ENCODE measurements at places on chromosomes 16 and 17.

- DNase-seq = no peak
- H3K4me1 ChIP-seq = peaks cover 16% of the 10 kb centered on the region
- H3K4me3 ChIP-seq = no peak overlapping the region
- H3K27me3 ChIP-seq = no peaks in the 10 kb centered on the region
- no peaks in the 10 kb centered on the region for H3K36me3 ChIP-seq
Measured at GRCh38 chr16:80968386-80969113, 38.1 kb downstream of the CMC2 start.

DNA sequence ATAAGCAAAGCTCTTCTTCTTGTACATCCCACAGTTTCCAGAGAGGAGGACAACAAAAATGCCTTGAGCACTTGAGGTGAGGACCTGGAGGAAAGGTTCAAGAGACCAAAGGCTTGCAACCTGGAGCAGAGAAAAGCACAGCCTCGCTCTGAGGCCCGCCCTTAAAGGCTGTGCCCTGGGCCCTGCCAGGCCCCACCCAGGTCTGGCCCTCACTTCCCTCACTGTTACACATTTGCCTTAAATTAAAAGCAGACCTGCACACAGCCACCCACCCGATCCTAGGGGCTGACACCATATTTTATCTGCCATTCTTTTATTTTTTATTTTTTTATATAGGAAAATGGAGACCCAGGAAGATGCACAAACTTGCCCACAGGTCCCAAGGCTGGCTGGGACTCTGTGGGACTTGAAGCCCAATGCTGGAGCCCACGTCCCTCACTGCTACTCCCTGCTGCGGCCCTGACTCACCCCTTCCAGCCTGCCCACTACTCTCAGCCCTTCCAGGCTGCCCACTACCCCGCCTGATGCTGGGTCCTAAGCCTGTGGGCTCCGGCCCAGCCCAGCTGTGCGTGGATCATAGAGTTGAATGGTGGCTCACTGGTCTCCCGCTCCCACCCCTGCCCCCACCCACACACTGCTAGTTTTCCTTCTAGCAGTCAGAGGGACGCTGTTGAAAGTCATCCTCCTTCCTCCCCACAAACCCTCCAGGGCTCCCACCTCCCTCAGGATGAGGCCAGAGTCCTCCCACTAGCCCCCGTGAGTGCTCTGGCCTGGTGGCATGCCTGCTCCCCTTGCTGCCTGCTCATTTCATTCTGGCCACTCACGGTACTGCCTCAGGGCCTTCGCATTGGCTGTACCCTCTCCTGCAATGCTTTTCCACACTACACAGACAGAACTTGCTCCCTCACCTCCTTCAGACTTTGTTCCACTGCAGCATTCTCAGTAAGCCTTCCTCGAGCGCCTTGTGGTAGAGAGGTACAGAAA lies 77.6 kb upstream of the MED9 start:
- peaks cover 9% of the 10 kb centered on the region for H3K27me3 ChIP-seq
- H3K4me3 ChIP-seq = no peak overlapping the region
- no peak for DNase-seq
- H3K27ac ChIP-seq = no peak overlapping the region
- H3K36me3 ChIP-seq = peaks cover 4% of the 10 kb centered on the region

GRCh38 chr16:61005952-61006351 lies 1030.3 kb downstream of the CDH8 start:
- H3K27ac ChIP-seq = peak overlapping the region; percentile 86
- peaks cover 2% of the 10 kb centered on the region for H3K27me3 ChIP-seq
- peaks cover 25% of the 10 kb centered on the region for H3K4me1 ChIP-seq
- no peak for DNase-seq
- H3K4me3 ChIP-seq = peak overlapping the region; percentile 21
- no peaks in the 10 kb centered on the region for H3K36me3 ChIP-seq

DNA sequence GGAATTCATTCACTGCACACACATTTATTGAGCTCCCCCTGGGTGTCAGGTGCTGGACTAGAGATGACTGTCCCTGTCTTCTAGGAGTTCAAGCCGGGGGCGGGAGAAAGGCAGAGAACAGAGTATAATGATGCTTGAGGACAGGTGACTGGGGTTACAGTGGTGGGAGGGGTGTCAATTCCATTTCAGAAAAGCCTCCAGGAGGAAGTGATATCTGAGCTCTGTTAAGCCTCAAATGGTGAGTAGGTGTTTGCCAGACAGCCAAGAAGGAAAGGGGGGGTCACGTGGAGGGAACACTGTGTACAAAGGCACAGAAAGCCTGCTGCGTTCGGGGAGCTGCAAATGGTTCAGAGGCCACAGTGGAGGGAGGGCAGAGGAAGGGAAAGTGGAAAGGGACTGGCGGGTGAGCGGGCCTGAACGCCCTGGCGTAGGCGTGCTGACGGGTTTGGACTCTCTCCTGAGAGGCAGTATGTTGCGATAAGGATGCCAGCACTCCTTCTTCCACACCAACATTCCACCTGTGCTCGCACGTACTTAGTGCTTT lies 9.7 kb upstream of the NXPH3 start:
- peaks cover 4% of the 10 kb centered on the region for H3K27me3 ChIP-seq
- H3K36me3 ChIP-seq = peaks cover 4% of the 10 kb centered on the region
- peaks cover 2% of the 10 kb centered on the region for H3K4me1 ChIP-seq
- DNase-seq = no peak
- no peak overlapping the region for H3K4me3 ChIP-seq

DNA sequence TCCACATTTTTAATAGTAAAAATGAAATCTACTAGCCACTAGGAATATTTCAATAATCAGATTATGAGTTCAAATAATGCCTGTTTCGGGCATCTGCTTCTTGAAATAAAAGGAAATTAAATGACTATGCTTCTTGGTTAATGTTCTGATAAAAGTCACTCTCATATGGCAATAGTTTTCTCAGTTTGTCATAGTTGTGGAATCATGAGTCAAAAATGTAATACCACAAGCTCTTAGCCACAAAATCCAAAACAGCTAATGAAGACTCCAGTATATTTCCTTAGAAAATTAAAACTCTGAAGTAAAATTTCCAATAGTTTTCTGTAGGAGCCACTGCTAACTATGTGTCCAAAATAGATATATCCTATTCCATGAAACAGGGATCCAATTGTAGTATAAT lies 676.3 kb upstream of the CDH8 start:
- H3K4me1 ChIP-seq = peaks cover 3% of the 10 kb centered on the region
- H3K36me3 ChIP-seq = no peaks in the 10 kb centered on the region
- H3K4me3 ChIP-seq = no peak overlapping the region

DNA sequence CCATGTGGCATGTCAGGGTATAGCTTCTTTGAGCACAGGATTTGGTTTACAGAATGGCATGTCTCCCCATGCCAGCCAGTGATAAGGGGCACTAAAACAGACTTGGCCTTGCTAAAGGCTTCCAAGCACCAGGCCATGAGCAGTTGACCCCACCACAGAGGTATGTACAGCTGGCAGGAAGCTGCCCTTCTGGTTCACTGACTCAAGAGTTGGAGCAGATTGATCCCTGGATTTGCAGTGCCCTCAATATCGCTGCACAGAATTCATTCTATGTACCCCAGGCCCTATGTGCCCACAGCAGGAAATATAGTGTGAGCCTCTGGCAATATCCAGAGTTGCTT lies 24.3 kb downstream of the HLF start:
- H3K27ac ChIP-seq = no peak overlapping the region
- H3K36me3 ChIP-seq = no peaks in the 10 kb centered on the region
- no peaks in the 10 kb centered on the region for H3K27me3 ChIP-seq

GRCh38 chr17:72056727-72057290 lies 64.0 kb upstream of the SOX9 start:
- H3K4me3 ChIP-seq = no peak overlapping the region
- no peak overlapping the region for H3K27ac ChIP-seq
- no peak for DNase-seq
- peaks cover 12% of the 10 kb centered on the region for H3K4me1 ChIP-seq

- no peaks in the 10 kb centered on the region for H3K4me1 ChIP-seq
- H3K4me3 ChIP-seq = no peak overlapping the region
- H3K36me3 ChIP-seq = no peaks in the 10 kb centered on the region
- no peak overlapping the region for H3K27ac ChIP-seq
- no peaks in the 10 kb centered on the region for H3K27me3 ChIP-seq
- no peak for DNase-seq
Measured at GRCh38 chr16:3580686-3581085, 3.5 kb upstream of the NLRC3 start.

- H3K4me3 ChIP-seq = no peak overlapping the region
- peaks cover 8% of the 10 kb centered on the region for H3K36me3 ChIP-seq
- DNase-seq = no peak
- peaks cover 5% of the 10 kb centered on the region for H3K27me3 ChIP-seq
Measured at GRCh38 chr16:12576878-12577277, 226.8 kb downstream of the CPPED1 start.

GRCh38 chr17:19237389-19238166 lies 412 bp downstream of the EPN2 start:
- DNase-seq = peak; percentile 53
- no peaks in the 10 kb centered on the region for H3K36me3 ChIP-seq
- H3K27me3 ChIP-seq = peaks cover 5% of the 10 kb centered on the region
- peaks cover 6% of the 10 kb centered on the region for H3K4me1 ChIP-seq
- peak overlapping the region; percentile 90 for H3K4me3 ChIP-seq
- no peak overlapping the region for H3K27ac ChIP-seq

- no peak overlapping the region for H3K4me3 ChIP-seq
- H3K36me3 ChIP-seq = no peaks in the 10 kb centered on the region
- H3K4me1 ChIP-seq = peaks cover 47% of the 10 kb centered on the region
- peaks cover 19% of the 10 kb centered on the region for H3K27me3 ChIP-seq
- no peak overlapping the region for H3K27ac ChIP-seq
Measured at GRCh38 chr17:77456951-77457548, 316.3 kb downstream of the SEC14L1 start.

- H3K36me3 ChIP-seq = peaks cover 5% of the 10 kb centered on the region
- H3K27ac ChIP-seq = no peak overlapping the region
- H3K4me1 ChIP-seq = peaks cover 21% of the 10 kb centered on the region
- H3K4me3 ChIP-seq = no peak overlapping the region
- DNase-seq = no peak
Measured at GRCh38 chr17:57357830-57358430, 101.6 kb downstream of the MSI2 start.

- DNase-seq = no peak
- no peaks in the 10 kb centered on the region for H3K36me3 ChIP-seq
- H3K4me3 ChIP-seq = no peak overlapping the region
- H3K27me3 ChIP-seq = peaks cover 4% of the 10 kb centered on the region
- no peak overlapping the region for H3K27ac ChIP-seq
Measured at GRCh38 chr17:59304811-59305210, 26.6 kb upstream of the YPEL2 start.

GRCh38 chr16:84503751-84504395 lies 586 bp downstream of the MEAK7 start:
- DNase-seq = no peak
- H3K27me3 ChIP-seq = peaks cover 8% of the 10 kb centered on the region
- no peaks in the 10 kb centered on the region for H3K36me3 ChIP-seq

GRCh38 chr16:180101-180675 lies at the start of gene HBQ1:
Gene HBQ1, plus strand, starts transcription at chr16:180459. Its CDS starts 28 bp downstream, at chr16:180487.
- H3K4me1 ChIP-seq = peaks cover 6% of the 10 kb centered on the region
- H3K27me3 ChIP-seq = peaks cover 20% of the 10 kb centered on the region
- peak; percentile 84 for DNase-seq
- H3K27ac ChIP-seq = no peak within 1 kb of the TSS
- peak within 1 kb of the TSS; percentile 55 for H3K4me3 ChIP-seq
- no peaks in the 10 kb centered on the region for H3K36me3 ChIP-seq

- DNase-seq = no peak
- H3K4me1 ChIP-seq = peaks cover 39% of the 10 kb centered on the region
- no peak overlapping the region for H3K27ac ChIP-seq
- H3K4me3 ChIP-seq = no peak overlapping the region
- peaks cover 13% of the 10 kb centered on the region for H3K27me3 ChIP-seq
Measured at GRCh38 chr16:11203111-11203623, 52.8 kb downstream of the SOCS1 start.

GRCh38 chr16:3127745-3128144 lies 7.1 kb upstream of the ZNF213 start:
- no peak for DNase-seq
- H3K27ac ChIP-seq = no peak overlapping the region
- H3K27me3 ChIP-seq = peaks cover 7% of the 10 kb centered on the region

DNA sequence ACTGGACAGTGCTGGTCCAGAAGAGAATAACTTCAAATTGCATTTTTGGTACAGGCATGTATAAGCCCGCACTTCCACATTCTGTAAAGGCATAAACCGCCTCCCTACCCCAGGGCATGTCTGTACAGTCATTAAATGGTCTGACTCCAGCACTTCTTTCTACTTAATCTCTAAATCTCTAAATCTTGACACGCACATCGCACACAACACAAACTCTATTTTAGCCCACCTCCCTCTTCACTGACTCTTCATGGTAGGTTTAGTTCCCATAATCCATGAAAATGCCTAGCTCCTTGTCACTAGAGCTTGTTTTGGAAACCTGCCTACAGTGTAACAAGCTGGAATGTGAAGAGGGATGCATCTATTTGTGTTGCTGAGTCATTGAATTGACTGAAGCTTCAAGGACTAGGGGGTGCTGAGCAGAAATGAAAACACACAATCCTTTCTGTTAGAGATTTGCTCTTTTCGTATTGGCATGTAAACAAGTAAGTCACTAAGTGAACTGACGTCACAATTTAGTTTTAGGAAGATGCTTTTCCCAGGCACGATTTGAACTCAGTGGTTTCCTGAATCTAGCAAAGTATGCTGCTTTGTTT lies 1.6 kb upstream of the DUSP14 start:
- DNase-seq = no peak
- peaks cover 4% of the 10 kb centered on the region for H3K36me3 ChIP-seq
- peaks cover 25% of the 10 kb centered on the region for H3K4me1 ChIP-seq
- H3K27me3 ChIP-seq = peaks cover 20% of the 10 kb centered on the region

- H3K4me3 ChIP-seq = no peak overlapping the region
- no peaks in the 10 kb centered on the region for H3K36me3 ChIP-seq
- H3K27ac ChIP-seq = no peak overlapping the region
- H3K4me1 ChIP-seq = peaks cover 31% of the 10 kb centered on the region
- DNase-seq = no peak
Measured at GRCh38 chr17:18002171-18002570, 29.5 kb downstream of the DRC3 start.

DNA sequence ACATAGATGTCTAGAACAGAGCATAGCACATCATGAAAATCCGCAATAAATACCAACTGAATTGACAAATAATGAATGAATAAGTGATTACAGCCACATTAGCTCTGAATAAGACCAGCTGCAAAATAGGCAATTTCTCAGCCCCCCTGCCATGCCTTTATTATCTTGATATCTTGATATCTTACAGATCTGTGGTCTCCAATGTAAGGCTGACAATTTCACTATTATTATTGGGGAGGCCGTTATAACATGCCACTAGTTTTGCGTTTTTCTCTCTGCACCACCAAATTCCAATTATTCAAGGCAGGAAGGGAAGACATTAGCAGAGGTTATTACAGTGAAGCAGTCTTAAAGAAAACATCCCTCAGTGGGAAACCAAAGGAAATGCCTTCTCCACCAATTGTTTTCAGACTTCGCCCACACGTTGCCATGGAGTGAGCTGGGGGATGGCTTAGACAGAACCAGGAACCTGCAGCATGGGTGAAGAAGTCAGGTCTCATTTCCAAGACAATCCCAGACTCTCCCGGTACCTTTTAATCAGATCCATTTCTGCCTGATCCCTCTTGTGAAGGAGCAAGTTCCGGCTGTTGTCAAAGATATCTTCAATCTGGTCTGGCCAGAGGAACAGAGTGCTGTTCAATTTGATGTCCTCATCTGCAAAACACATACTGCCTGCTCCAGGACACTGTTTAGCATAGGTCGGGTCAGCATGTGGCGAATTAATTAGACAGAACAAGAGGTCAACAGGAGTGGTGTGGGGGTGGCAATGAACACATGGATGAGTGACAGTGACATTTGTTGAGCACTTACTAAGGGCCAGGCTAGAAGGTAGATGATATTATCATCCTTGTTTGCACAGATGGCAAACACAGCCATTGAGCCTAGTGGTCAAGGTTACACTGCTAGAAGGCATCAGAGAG lies 46.4 kb downstream of the DNAH3 start:
- no peak for DNase-seq
- no peak overlapping the region for H3K4me3 ChIP-seq
- H3K27ac ChIP-seq = no peak overlapping the region
- H3K4me1 ChIP-seq = peaks cover 4% of the 10 kb centered on the region

Measured in glutamatergic neuron (in vitro differentiated cells).